ENCODE measurements at places on chromosomes 6 and 20.

- no peak for DNase-seq
Measured at GRCh38 chr20:3479759-3480615, 9.2 kb downstream of the ATRN start.

DNA sequence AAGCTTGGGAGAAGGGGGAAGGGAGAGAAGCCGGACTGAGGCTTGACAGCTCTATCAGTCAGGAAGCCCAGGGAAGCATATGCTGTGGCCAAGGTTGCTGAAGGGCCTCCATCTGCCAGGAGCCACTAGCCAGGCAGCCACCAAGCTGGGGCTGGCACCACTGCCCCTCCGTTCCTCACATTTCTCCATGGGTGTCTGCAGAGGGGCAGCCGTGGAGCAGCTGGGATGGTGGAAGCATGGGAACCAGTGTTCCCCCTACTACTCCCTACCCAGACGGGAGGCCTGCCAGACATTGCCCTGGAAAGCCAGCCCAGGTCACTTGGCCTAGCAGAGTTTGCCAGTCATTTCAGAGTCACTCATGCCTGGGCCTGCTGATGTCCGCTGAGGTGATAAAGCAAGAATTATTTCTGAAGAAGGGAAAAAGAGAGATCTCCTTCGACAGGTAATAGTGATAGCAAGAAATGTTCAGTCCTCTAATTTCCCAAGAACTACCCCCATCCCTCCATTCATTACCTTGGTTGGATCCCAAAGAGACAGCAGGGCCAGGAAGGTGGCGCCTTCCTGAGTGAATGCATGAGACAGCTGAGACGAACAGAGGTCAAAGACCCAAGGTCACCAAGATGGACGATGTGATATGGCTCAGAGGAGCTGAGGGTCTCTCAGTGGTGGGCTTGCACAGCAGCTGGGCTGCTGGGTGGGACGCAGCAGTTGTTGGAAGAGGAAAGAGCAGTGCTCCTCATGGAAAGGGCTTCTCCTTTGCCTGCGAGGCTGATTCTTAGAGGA is 21.9 kb downstream of the SNPH start:
- DNase-seq: no peak

DNA sequence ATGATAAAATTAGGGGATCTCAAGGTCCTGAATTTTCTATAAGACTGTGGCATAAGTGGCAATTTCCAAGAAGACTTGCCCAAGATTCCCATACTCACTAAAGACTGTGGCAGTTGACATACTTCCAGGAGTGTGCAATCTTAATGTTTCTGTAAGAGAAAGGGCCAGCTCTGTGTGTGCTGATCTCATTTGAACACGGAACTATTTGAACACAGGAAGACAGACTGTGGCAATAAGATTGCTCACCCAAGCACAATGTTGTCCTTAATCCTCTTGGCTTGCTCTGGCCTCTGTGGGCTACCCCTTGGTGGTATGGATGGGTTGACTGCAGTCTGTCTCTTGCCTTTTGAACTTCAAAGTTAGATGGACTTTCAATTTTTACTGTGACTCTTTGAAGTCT is 151.4 kb downstream of the PHF3 start:
- no peak for DNase-seq

- DNase-seq: no peak
Measured at GRCh38 chr6:4370066-4370465, 234.7 kb upstream of the ECI2 start.

DNA sequence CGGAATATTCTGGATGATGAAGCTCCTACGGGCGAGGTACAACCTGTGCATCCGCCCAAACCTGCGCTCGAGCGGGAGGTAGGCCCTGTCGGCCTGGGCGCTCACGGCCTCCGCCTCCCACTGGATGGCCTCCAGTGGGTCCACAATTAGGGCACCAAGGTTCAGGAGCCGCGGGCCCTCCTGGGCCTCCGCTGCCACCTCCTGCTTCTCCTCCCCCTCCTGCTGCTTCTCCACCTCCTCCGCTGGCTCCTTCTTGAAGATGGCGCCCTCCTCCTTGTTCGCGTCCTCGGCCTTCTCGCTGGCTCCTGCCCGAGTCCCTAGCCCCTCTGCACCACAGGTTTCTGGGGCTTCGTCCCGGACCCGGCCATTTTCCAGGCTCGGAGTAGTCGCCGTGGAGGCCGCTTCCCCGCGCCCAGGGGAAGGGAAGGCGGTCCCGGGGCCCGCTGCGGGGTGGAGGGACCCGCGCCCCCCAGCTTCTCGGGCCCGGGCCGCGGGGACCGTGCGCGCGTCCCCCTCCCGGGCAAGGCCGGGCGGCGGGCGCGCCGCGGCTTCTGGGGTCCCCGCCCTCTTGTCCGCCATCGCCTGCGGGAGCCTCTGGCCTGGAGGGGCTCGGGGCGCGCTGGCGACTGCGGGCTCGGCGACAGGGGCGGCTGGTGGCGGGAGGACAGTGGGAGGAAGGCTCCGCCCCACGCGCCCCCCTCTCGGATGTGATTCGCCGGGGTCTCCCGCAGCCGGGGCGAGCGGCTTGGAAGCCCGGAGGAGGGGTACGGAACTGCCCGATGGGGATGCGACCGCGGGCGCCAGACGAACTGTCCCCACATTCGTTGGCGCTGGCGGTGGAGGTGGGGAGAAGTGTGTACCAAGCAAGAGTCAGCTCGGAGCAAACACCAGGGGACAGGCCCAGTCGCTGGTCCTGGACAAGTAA is 17.6 kb downstream of the PLAGL2 start:
- no peak for DNase-seq

- DNase-seq: no peak
Measured at GRCh38 chr6:62354261-62354660, 68.2 kb upstream of the KHDRBS2 start.

- no peak for DNase-seq
Measured at GRCh38 chr20:1818895-1819294, 76.3 kb upstream of the SIRPA start.

DNA sequence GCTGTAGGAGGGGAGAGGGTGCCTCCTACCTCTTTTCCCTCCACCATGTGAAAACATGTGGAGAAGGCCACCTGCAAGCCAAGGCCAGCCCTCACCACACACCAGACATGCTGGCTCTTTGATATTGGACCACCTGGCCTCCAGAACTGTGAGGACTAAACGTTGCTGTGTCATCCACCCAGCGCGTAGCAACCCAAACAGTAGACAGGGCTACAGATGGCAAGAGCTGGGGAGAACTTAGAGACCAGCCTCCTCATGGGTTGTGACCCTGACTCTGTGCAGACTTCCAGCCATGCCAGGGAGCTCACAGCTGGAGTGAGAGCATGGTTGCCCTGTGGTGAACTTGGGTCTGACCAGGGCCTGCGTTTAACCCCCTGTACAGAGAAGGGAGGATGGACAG is 195.9 kb upstream of the CST7 start:
- DNase-seq: no peak

DNA sequence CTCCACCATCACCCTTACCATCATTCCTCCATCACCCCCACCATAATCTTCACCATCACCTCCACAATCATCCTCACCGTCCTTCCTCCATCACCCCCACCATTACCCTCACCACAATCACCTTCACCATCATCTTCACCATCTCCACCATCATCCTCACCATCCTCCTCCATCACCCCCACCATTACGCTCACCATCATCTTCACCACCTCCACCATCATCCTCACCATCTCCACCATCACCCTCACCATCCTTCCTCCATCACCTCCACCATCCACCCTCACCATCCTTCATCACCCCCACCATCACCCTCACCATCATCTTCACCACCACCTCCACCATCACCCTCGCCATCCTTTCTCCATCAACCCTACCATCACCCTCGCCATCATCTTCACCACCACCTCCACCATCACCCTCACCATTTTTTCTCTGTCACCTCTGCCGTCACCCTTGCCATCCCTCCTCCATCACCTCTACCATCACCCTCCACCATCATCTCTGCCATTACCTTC is 33.1 kb upstream of the MPC1 start:
- DNase-seq: no peak

GRCh38 chr6:156917213-156917612 is 140.0 kb downstream of the ARID1B start:
- no peak for DNase-seq

DNA sequence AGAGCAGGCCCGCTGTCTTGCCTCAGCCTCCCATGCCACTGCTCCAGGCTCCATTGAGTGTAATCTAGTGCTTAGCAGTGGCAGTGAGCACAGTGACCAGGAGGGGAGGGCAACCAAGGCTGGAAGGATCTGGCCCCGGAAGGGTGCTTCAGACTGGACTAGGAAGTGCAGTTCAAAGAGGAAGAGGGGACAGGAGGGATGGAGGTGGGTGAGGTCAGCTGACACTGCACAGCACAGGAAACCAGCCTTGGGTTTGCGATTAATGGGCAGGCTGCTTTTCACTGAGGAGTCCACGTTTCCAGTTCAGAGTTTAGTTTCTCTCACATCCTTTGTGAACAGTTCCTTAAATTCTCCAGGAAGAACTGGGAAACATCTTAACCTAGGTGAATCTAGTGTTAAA is 46.9 kb downstream of the CDS2 start:
- DNase-seq: no peak

- no peak for DNase-seq
Measured at GRCh38 chr6:39182604-39183003, 46.7 kb downstream of the KCNK5 start.

DNA sequence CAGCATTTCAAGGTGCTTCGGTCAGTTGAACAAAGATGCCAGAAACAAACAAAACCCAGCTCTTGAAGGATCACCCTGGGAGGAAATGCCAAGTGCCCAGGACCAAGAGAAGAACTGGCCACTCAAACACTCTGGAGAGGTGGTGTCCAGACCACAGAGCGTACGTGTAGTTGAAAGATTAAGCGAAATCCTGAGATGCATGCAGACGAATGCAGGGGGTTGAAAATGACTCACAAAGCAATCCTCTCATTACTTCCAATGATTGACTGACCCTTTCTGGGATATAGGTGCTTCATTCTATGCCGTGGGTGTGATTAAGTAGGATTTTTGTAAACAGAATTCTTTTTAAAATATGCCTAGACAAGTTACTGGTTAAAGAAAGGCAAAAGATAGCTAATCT is 71.5 kb upstream of the ATXN1 start:
- DNase-seq: no peak

DNA sequence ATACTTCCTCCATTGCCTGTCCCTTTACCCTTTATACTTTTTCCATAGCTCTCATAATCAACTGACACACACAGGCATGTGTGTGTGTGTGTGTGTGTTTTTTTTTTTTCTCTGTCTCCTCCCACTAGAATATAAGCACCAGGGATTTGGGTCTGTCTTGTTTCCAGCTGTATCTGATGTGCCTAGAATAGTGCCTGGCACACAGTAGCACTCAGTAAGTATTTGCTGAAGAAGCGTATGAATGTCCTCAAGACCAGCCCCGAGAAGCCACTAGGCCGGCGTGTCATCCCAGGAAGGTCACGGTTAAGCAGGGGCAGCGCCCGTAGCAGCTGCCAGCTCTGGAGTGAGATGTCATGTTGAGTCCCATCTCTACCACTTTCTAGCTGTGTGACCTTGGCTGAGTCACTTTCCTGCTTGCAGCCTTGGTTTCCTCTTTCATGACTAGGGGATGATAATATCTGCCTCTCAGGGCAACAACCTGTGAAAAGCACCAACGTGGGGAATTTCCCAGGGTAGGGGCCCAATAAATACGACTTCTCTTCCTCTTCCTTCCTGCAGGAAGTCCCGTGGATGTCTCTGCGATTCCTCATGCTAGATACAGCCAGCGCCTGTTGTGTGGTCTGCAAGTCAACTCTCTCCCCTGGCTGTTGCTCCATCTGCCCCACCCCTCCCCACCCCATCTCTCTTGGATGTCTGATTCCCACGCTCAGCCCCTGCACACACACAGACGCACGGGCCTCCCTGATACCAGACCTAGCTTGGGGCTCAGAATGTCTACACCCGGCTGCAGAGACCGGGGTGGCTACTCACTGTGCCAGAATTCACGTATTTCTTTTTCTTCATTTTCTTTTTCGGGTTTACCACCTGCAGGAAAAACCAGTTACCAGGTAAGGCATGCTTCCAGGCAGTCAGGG is 58.1 kb downstream of the RAB44 start:
- peak; percentile 56 for DNase-seq

- DNase-seq: no peak
Measured at GRCh38 chr6:63504777-63505384, 67.4 kb upstream of the LOC128125822 start.

All from stimulated activated CD4-positive, alpha-beta T cell treated with anti-CD3 and anti-CD28 coated beads, TNF-alpha, amount 100 ng/mL, for 24 hours (primary cell).